Activated T-cell treated with anti-CD3 and anti-CD28 coated beads, Interleukin-2, amount 50 U/mL, for 72 hours (primary cell): ENCODE measurements at places on chromosomes 7 and 10.

DNA sequence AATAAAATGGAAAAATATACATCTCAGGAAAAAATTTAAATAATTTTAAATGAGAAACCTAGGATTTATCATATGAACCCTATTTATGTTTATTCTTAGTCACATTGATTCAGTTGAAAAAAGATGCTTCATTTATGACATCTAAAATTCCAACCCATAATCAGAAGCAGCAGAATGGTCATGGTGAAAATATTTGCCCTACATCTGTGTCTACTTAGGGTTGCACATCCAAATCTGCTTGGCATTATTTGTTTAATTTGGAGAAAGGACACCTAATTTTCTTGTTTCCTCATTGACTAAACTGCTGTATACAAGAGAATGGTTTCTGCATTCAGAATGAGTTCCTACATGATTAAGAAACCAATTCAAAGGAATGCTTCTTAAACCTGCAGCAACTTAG, 72.9 kb upstream of the SKAP2 start:
- DNase-seq, result no peak

DNA sequence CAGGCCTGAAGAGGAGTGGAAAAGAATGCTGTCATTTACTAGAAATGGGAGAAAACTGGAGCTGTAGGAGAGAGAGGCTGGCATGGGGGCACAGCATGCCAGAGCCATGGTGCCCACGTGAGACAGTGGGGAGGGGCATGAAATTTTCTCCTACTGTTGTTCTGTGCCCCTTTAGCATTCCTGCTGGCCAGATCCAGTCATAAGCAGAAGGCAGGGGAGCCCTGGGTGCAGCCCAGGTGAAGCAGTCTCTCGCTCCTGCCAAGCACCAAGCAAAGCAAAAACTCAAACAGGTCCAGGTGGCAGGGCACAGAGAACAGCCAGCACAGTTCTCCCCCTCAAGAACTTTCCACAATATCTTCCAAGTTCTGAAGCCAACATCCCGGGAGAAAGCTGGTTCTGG, 383.2 kb downstream of the TCERG1L start:
- DNase-seq, result no peak

GRCh38 chr10:108894402-108895301, 1028.7 kb downstream of the XPNPEP1 start:
- DNase-seq, result no peak

GRCh38 chr10:104330168-104331110, 7.8 kb downstream of the ITPRIP start:
- no peak for DNase-seq

DNA sequence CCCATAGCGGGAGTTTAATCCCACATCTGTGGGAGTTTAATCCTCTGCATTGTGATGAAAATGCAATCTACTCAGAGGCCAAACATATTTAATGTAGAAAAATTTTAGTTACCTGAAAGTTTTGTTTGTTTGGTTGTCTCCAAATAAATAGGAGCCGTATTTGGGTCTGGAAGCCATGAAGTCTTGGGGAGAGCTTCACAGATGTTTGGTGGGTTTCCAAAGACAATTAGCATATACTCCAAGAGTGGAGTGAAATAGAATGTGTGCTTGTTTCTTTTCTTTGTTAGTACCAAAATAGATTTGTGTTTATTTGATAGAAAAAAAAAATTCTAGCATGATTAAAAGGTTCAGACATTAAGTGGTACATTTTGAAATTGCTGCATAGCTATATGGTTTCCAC, 50.9 kb downstream of the ANK3 start:
- no peak for DNase-seq

GRCh38 chr10:70926226-70927000, 38.0 kb upstream of the PCBD1 start:
- no peak for DNase-seq

- no peak for DNase-seq
Observed at GRCh38 chr7:132636581-132636980, 60.3 kb upstream of the PLXNA4 start.
